ENCODE measurements at places on chromosomes 5 and 9. TPM values are rescaled to one million over a fixed set of nuclear protein-coding genes. Genes with fewer than 3 reads are reported as not detected.

The TSLP gene
- total RNA-seq, result 0.62 TPM

The ATP10B gene
- 0.04 TPM for total RNA-seq

The FPGS gene
- 39.7 TPM for total RNA-seq

The CBY3 gene
- not detected for total RNA-seq

The ALDH7A1 gene
- 14.4 TPM for total RNA-seq

The SNCB gene
- total RNA-seq, result 1.2 TPM

The PCSK1 gene
- total RNA-seq, result 0.11 TPM

The PPP3R2 gene
- total RNA-seq, result not detected

The GARIN3 gene
- total RNA-seq, result not detected

The IL13 gene
- not detected for total RNA-seq

The IFNK gene
- not detected for total RNA-seq

The ST6GALNAC6 gene
- total RNA-seq, result 25.0 TPM

The SLC6A18 gene
- not detected for total RNA-seq

The SPAAR gene
- total RNA-seq, result 3.6 TPM

The FGD3 gene
- 2.3 TPM for total RNA-seq

The GABRA6 gene
- not detected for total RNA-seq

The SLC34A3 gene
- not detected for total RNA-seq

The JAKMIP2 gene
- total RNA-seq, result 0.07 TPM

The LECT2 gene
- not detected for total RNA-seq

The IFNA21 gene
- not detected for total RNA-seq

The GPR150 gene
- total RNA-seq, result 0.10 TPM

The CA9 gene
- total RNA-seq, result not detected

The RGS7BP gene
- 0.17 TPM for total RNA-seq

The ARSI gene
- total RNA-seq, result not detected

The ADCY2 gene
- 55.1 TPM for total RNA-seq

The PCDHGC5 gene
- 0.49 TPM for total RNA-seq

The LCN2 gene
- total RNA-seq, result 2.1 TPM

The ABO gene
- 0.37 TPM for total RNA-seq

The ADAMTS16 gene
- 0.08 TPM for total RNA-seq

The DRD1 gene
- total RNA-seq, result 0.06 TPM

The ZNF782 gene
- total RNA-seq, result 3.2 TPM

The TLE1 gene
- 14.6 TPM for total RNA-seq

The PLAA gene
- 91.7 TPM for total RNA-seq

The SPATA31E1 gene
- not detected for total RNA-seq

The GRAMD2B gene
- 2.8 TPM for total RNA-seq

The ZNF346 gene
- total RNA-seq, result 6.7 TPM

The CACNA1B gene
- total RNA-seq, result 0.02 TPM

The SARDH gene
- total RNA-seq, result 1.5 TPM

The C9orf50 gene
- not detected for total RNA-seq

The SPINK7 gene
- not detected for total RNA-seq

The TMEM252 gene
- total RNA-seq, result not detected

The CDH12 gene
- not detected for total RNA-seq

The SHISAL2B gene
- not detected for total RNA-seq

The HAVCR1 gene
- total RNA-seq, result 0.77 TPM

The SLCO6A1 gene
- not detected for total RNA-seq

The SLC6A3 gene
- not detected for total RNA-seq

The OR1L8 gene
- not detected for total RNA-seq

The TSSK1B gene
- not detected for total RNA-seq

The CERCAM gene
- 2.7 TPM for total RNA-seq

The CCL21 gene
- total RNA-seq, result 3.5 TPM

The PTGR1 gene
- 18.8 TPM for total RNA-seq

The TXNDC8 gene
- total RNA-seq, result not detected

The C5orf34 gene
- 0.54 TPM for total RNA-seq

The SHROOM1 gene
- 2.3 TPM for total RNA-seq

The FGFR4 gene
- 3.5 TPM for total RNA-seq
